ENCODE measurements at places on chromosomes 12 and 14.
A peak's percentile ranks its signal among the peaks of the same experiment; 100 is the strongest.

GRCh38 chr12:109018296-109018695 is 2.6 kb downstream of the SVOP start:
- DNase-seq, result peak; percentile 11

DNA sequence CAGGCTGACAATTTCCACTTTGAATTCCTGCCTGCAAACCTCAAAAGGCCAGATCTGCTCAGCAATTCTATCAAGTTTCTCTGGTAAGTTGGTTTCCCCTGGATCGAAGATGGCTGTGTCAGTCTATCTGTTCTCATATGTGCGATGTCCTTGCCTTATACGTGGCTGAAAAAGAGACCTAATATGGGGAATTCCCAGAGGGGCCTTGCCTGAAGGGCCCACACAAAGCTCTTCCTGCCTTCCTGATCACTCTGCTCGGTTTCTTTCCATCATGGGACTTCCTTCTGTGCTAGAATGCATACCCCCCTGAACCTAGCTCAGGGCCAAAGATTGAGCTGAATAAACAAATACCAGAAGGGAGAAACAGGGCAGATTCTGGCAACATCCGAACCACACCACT is 13.2 kb downstream of the TCL1B start:
- no peak for DNase-seq

GRCh38 chr12:89411846-89412245 is 59.5 kb upstream of the DUSP6 start:
- no peak for DNase-seq

DNA sequence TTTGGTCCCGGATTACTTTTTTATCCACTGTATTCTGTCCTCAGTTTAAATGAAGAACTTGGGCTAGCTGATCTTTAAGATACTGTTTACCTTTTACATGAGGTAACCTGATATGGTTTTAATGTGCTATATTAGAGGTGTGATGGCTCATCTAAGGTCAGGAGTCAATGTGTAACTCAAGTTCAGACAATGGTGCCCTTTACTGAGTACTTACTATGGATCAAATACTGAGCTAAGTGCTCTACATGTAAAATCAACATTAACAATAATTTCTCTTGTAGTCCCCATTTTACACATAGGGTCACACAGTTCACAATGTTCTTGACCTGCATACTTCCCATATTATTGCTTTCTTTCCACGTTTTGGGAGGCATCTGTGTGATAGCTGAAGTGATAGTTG is 79.2 kb downstream of the CEP83 start:
- no peak for DNase-seq

DNA sequence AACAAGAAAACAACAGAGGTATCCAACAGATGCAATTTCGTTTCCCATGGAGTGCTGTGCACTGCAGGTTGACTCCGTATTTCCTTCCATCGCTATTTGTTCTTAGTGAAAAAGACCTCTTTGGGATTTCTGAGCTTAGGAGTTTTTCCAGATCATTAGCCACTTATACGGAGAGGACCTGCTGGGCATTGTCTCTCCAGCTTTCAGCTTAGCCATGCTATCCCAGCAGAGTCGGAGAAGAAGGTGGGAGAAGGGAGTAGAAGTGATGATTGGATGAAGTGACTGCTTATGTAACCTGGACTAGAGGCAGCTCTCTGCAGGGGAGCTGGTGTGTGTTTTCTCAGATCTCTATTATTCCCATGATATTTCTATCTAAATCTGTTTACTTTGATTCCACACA is 737.7 kb downstream of the DIO2 start:
- DNase-seq, result no peak

- no peak for DNase-seq
Observed at GRCh38 chr12:94525951-94526350, 66.3 kb upstream of the CEP83 start.

DNA sequence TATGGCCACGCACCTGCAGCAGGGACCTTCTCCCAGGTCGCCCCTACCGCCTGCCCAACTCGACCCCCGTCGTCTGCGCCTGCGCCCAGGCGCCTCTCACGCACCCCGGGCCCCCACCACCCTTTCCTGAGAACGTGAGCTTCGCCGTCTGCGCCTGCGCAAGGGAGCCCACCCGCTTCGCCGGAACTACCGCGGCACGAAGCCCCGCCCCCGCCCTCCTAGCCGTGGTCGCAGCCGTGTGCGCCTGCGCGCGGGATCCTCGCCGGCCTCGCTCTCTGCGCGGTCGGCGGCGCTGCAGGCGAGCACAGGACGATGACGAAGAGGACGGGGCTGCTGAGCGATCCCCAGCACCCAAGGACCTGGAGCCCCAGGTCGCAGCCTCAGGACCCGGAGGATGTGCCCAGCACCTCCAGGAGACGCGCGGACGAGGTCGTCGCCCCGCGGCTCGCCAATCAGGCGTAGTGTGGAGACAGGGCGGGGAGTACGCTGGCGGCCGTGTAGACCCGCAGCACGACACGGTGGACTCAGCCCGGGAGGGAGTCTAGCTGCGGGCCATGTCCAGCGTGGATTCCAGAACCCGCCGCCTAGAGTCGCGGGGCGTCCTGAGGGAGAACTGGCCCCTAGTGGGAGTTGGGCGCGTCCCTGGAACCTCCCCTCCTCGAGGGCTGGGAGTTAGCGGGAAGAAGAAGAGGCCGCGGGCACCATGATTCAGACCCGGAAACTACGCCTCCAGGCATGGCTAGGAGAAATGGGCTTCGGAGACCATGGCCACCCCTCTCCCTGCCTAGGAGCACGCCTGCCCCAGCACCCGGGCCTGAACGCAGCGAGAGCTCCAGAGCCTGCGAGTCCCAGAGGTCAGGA is 1120.8 kb upstream of the TMEM132C start:
- peak; percentile 98 for DNase-seq

GRCh38 chr12:113769305-113769704 is 196.8 kb downstream of the RBM19 start:
- peak; percentile 63 for DNase-seq

GRCh38 chr14:68762953-68763764 is 29.7 kb downstream of the ZFP36L1 start:
- peak; percentile 21 for DNase-seq

GRCh38 chr12:118874698-118875548 is 106.4 kb upstream of the SRRM4 start:
- DNase-seq, result peak; percentile 47

GRCh38 chr12:90281154-90281868 is 572.7 kb upstream of the ATP2B1 start:
- DNase-seq, result no peak

DNA sequence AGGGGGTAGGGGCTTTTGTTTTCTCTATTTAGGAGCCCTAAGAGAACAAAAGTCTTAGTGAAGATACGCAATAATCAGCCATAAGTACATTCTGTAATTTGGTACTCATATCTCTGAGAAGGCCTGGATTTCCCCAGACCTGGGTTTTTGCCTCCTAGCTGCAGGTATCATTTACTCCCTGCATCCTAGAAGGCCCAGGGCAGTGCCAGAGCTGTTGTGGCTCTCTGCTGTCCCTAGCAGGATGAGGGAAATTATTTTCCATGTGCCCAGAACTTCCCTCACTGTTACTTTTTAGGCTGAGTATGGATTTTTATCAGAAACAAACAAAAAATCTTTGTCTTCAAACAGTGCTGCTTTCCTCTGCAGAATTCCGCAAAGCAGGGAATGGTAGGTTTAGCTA is 192.5 kb upstream of the SYT1 start:
- no peak for DNase-seq

GRCh38 chr12:38903596-38903995 is 1.8 kb downstream of the CPNE8 start:
- no peak for DNase-seq

GRCh38 chr12:25829192-25829591 is 129.3 kb upstream of the RASSF8 start:
- no peak for DNase-seq

DNA sequence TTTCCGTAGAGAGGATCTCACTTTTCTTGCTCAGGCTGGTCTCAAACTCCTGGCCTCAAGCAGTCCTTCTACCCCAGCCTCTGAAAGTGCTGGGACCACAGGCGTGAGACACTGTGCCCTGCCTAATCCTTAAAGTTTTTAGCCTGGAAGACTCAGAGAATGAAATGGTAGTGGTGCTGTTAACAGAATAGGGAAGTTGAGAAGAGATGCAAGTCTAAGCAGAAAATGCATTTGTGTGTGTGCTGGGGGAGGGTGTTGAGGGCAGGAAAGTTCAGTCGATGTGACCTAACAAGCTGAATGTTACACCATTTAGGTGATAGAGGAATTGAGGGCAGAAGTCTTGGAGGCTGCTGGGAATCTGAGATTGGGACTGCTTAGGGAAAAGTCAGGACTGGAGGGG is 6.9 kb upstream of the TUBA1A start:
- no peak for DNase-seq

- no peak for DNase-seq
Observed at GRCh38 chr12:613996-614395, 49.2 kb downstream of the NINJ2 start.

DNA sequence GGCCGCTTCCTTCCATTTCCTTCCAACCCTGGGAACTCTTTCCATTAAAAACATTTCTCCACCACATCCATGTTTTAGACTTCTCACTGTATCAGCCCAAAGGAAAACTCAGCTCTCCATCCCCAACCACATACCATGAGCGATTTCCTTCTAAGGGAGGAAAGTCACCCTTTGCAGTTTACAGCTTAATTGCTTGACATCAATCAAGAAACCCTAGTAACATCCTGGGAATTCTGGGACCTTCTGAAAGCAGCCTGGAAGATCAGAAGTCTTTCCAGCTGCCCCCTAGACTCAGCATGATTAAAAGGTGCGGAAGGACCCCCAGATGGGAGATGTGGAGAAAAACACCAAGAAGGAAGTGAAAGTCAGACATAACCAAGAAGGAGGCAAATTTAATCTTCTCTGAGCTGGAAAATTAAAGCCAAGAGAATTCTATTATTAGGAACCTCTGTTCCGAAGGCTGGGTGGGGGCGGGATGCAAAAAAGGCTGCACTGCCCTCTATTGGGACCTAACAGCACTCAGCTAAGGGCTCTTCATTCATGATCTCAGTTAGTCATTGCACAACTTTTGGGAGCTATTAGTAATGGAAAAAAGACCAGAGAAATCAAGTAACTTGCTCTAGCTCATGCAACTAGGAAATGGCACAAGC is 73.3 kb upstream of the PLXNC1 start:
- peak; percentile 28 for DNase-seq

DNA sequence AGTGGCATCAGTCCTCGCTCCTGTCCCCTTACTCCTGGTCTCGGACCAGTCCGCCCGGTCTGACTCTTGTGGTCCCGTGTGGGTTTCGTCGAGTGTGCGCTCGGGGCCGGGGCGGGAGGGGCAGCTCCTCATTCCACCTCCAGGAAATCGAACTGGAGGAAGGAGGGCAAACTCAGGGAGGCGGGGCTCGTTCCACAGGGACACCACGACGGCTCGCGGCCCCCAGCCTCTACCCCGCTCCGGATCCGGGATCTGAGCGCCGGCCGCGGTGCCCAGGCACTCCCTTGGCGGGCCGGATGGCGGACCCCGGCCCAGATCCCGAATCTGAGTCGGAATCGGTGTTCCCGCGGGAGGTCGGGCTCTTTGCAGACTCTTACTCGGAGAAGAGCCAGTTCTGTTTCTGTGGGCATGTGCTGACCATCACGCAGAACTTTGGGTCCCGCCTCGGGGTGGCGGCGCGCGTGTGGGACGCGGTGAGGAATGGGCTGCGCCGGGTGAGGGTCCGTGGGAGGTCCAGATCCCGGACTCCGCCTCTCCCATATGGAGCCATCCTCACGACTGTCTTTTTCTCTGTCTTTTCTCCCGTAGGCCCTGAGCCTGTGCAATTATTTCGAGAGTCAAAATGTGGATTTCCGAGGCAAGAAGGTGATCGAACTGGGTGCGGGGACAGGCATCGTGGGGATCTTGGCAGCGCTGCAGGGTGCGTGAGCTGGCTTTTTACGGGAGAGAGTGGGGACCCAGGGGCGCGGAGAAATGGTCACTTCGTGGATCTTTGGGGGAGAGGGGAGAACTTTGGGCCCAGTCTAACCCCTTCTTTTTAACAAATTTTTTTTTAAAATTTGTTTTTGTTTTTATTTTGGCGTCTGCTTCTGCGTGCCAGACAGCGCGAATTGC is at the start of gene EEF1AKMT3:
Gene EEF1AKMT3, plus strand, starts transcription at position 186 of the 894 bp plus-strand sequence. Its CDS starts 111 bp downstream, at position 297.
- DNase-seq, result peak; percentile 61

GRCh38 chr12:120093592-120094355 is 22.8 kb downstream of the RAB35 start:
- peak; percentile 34 for DNase-seq

- DNase-seq, result no peak
Observed at GRCh38 chr14:21258005-21258888, 11.0 kb downstream of the HNRNPC start.

DNA sequence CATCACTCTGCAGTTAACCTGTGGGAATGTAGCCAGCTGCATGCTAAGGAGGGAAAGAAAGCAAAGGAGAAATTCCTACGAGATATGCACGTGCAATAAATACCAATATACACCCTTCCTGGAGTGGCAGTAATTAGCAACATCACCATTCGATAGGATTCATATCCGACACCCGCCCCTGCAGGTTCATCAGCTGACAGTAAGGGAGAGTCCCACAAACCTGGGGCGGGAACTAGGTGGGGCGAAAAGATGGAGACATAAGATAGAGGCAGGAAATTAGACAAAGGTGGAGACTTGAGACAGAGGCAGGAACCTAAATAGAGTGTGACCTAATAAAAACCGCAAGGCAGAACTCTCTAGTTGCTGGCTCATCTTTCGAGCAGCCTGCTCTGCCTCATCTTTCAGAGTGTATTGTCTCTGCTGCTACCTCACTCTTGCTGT is 51.6 kb downstream of the PLEKHG3 start:
- no peak for DNase-seq

DNA sequence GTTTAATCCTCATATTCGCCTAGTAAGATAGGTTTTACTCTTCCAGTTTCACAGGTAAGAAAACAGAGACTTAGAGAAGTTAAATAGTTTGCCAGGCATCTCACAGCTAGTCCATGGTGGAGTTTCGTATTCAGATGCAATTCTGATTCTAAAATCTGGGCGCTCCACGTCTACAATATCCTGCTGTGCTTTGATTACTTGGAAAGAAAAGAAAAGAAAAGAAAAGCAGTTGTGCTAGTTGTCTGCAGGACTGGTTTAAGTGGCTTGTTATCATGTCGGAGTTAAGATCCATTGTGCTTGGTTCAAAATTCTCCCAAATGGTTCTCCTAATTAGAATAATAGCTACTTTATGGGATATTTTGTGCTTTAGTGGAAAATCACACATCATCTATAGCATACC is 18.6 kb downstream of the AKAP3 start:
- DNase-seq, result no peak

- DNase-seq, result no peak
Observed at GRCh38 chr12:60106214-60106613, 510.4 kb downstream of the SLC16A7 start.

- no peak for DNase-seq
Observed at GRCh38 chr12:131093971-131094830, 140.5 kb downstream of the ADGRD1 start.

DNA sequence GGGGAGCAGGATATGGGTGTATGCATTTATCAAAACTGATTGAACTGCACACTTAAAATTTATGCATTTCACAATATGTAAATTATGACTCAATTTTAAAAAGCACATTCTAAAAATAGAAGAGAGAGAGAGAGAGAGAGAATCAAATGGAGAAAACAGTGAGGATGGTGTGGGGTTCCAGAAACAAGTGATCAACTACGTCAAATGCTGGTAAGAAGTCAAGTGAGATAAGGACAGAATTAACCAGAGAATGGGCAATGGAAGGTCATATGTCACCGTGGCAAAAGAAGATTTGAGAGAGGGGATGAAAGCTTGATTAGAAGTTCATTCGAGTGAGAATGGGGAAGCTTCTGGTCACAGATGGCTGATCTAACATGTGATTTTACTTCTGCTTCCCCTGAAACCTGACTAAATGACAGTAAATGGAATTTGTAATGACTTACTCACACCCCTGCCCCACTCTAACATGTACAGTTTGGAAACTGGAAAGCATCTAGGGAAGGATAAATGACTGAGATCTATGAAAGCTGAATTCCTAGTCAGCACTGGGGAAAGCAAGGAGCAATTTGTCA is 276.5 kb upstream of the AMIGO2 start:
- DNase-seq, result no peak
